ENCODE measurements at places on chromosomes 16 and 17.

DNA sequence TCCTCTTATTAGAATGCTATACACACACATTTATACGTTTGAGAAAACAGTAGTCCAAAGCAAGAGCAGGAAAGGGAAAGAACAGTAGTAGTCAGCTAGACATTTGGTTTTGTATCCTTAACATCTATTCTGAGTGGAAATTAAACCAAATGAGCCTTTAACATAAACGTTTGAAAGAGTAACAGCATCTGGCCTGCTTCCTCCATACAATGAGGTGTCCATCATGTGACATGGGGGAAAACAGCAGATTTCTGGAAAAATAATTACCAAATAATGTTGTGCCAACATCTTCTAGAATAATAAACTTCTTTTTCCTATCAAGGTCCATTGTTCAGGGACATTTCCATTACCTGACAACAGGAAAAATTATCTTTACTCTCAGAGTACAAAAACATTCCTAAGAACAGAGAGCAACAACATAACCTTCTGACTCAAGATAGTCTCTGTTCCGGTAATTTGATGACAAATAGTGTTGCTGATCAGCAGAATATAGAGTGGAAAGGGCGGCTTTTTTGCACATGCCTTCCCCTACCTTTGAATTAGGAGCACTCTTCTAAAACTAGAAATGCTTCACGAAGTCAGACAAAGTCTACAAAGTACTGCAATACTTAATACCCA is 20.2 kb downstream of the CYTH1 start:
- DNase-seq = no peak

DNA sequence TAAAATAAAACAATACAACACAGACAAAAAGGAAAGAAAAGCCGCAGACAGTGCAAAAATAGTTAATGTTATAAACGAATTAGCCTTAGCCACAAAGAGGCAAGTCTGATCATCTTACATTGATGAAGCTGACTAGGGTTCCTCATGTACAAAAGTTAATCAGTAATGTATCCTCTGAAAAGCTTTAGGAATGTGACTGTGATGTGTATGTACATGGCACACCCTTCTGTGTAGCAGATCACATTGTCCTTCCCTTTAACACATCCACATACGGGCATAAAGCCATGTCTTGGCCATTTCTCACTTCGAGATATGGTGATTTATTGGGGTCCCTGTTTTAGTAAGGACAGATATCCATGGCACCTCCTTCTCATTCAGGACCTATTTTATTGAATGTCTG is 1327.5 kb upstream of the CDH8 start:
- DNase-seq = no peak

DNA sequence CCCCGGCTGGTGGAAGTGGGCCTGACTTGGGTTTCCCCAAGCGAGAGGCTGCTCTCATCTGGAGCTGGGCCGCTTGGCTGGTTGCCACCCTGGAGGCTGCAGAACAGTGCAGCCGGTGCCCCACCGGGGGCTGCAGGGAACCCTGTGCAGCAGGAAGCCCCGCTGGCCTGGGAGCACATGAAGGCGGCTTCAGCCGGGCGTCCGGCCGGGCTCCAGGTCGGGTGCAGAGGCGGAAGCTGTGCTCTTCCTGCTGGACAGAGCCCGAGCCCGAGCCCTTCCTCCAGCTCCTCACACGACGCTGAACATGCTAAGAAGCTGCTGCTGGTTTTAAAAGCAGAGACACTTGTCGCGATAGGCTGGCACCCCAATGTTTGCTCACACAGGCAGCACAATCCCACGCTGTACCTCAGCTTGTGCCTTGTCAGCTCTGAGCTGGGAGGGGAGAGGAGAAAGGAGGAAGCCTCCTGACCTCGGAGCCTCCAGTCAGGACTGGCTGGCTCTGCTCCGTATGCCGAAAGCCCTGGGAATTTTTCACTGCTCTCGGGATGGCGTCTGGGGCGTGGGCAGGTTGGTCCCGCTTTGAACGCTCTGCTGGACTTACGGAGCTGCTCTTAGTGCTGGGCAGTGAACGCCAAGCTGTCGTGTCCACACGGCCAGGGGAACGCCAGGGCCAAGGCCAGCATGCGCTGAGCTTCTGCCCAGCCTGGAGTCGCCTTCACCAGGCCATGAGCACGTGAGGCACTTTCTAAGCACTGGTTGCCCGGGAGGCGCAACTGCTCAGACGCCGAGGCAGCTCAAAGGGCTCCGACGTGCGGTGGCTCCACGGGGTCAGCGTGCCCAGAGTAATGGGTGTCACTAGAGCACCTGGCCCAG is 8.8 kb downstream of the CDK5R1 start:
- no peak for DNase-seq

- DNase-seq = no peak
Observed at GRCh38 chr16:79599256-79599836, 1.2 kb downstream of the MAF start.

GRCh38 chr16:11367483-11367906 is 22.2 kb downstream of the RMI2 start:
- DNase-seq = no peak

DNA sequence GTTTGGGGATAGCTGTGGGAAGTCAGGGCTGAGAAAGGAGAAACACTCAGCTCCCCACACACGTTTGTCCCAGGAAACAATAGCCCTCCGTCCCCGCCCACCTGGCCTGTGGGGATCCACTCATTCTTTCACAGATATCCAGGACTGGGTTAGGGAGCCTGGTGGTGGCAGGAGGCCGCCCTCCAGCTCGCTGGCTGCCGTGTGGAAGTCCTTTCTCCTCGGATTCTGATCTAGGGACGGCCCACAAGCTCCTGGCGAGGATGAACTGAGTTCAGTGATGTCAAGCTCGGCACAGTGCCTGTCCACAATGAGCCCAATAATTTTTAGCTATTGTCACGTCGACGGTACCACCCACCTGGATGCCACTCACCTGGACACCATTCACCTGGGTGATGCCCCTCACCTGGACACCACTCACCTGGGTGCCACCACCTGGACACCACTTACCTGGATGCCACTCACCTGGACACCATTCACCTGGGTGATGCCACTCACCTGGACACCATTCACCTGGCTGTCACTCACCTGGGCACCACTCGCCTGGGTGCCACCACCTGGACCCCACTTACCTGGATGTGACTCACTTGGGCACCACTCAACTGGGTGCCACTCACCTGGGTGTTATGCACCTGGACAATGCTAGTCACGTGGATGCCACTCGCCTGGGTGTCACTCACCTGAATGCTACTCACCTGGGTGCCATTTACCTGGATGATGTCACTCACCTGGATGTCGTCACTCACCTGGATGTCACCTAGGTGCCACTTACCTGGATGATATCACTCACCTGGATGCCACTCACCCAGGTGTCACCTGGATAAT is 172.5 kb upstream of the FOXF1 start:
- DNase-seq = no peak

- DNase-seq = no peak
Observed at GRCh38 chr17:32941419-32942032, 13.6 kb downstream of the TMEM98 start.

- DNase-seq = no peak
Observed at GRCh38 chr17:55683550-55684315, 38.9 kb downstream of the TMEM100 start.

GRCh38 chr17:81832608-81833159 is 407 bp downstream of the MCRIP1 start:
- no peak for DNase-seq

GRCh38 chr17:35299135-35299534 is 56.3 kb downstream of the SLFN5 start:
- DNase-seq = peak; percentile 68

- DNase-seq = no peak
Observed at GRCh38 chr17:69593351-69593715, 178.8 kb downstream of the MAP2K6 start.

DNA sequence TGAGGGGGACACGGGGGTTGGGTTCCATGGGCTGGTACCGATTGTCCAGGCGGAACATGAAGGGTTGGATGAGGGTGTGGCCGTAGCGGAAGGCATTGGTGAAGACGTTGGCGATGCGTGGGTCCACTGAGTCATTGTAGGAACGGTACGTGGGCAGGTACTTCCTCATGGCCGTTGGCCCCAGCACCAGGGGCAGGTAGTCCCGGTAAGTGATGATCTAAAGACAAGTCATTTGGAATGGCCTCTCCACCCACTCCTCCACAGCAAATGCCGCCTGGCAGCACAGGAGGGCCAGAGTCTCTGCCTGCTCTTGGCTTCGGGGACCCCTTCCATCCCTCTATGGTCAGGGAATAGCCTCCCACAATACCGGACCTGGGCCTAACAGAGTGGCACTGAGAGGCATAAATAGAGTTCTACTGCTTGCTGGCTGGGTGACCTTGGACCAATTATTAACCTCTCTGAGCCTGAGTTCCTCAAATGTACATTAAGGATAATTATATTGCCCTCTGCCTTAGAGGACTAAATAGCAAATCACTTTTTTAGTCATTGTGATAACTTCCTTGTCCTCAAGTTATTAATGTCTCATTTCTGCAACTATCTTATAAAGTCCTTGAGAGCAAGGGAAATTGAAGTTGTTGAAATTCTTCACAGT is 7.2 kb downstream of the MPO start:
- no peak for DNase-seq

DNA sequence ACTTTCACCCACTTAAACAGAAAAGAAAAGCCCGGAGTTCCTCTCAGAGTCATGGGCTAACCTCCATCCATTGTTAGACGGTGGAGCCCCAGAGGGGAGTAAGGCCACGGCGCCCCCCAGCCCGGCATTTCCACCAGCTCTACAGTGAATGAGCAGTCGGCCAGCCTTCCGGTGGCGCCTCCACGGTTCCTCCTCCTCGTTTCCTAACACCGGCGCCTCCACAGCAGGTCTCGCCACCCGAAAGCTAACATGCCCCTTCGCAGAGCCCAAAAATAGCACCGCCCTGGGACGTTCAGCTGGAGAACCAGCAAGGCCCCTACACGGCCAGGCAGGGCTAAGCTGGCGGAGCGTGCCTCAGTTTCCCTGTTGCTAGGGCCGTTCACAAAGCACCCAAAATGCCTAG is 858 bp downstream of the MMD start:
- DNase-seq = no peak

GRCh38 chr17:81484195-81484979 is 28.2 kb downstream of the ACTG1 start:
- DNase-seq = no peak

DNA sequence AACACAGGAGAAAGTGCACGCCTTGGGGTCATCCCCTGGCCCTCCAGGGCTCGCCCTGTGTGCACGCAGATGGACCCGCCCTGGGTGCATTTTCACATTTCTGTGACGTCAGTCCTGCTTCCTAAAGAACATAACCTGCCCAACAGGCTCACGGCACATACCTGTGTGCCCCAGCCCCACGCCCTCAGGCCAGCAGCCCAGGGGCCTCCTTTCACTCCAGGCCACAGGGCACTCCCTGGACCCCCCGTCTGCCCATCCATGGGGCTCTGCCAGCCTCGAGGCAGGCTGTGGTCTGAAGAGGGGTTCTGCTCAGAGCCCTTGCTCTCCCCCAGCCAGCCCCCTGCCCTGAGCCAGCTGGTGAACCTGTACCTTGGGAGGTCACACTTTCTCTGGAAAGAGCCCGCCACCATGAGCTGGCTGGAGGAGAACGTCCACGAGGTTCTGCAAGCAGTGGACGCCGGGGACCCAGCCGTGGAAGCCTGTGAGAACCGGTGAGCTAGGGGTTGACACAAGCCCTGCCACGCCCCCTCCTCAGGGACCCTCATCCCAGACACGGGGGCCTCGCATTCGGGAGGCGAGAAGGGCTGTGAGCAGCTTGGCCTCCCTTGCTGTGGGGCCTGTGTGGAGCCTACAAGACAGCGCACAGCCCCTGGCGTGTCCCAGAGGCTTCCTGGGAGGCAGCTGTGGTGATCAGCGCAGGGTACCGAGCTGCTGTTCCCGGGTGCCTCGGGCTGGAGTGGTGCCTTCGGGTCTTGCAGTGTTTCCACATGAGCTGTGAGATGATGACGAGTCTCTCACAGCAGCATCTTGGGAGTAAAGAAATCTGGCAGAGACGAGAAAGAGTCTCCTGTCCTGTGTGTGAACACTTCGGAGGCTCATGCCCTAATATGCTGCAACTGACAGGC is 13.8 kb upstream of the MC1R start:
- no peak for DNase-seq

DNA sequence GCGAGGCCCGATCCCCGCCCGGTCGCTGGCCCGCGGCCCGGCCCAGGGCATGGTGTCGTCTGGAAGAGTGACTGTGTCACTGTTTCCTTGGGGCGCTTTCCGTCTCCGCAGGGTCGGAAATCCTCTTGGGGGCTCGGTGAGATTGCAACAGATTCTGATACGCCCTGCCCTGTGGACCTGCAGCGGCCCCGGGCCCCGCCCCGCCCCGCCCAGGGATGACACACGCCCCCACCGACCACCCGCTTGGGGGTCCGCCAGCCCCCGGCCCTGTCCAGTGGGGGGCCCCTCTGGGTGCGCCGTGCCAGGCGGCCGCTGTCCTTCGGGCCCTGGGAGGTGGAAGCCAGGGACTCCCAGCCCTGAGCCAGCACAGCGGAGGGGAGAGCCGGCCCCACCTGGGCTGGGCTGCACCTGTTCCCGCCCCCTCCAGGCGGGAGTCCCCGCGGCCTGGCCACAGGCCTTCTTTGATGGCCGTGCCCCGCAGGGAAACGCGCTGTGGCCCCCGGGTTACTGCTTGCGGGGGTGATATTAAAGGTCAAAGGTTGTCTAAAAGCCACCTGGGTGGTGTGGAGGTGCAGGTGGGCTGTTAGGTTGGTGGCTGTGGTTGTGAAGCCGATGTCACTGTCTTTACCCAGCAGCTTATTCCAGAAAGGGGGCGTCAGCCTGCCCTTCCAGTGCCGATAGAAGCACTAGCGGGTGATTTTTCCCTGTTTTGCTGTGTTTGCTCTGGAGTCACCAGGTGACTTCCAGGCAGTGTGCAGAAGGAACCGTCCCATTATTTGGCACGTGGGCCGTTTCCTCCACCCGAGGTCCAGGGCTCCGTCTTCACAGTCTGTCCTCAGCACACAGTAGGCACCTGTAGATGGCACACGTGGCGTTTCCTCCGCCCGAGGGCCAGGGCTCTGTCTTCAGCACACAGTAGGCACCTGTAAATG is 752 bp downstream of the TBC1D24 start:
- DNase-seq = no peak

GRCh38 chr17:50798424-50799288 is 31.3 kb upstream of the ANKRD40CL start:
- peak; percentile 43 for DNase-seq

GRCh38 chr17:76050538-76051467 is 21.5 kb downstream of the SRP68 start:
- peak; percentile 39 for DNase-seq

DNA sequence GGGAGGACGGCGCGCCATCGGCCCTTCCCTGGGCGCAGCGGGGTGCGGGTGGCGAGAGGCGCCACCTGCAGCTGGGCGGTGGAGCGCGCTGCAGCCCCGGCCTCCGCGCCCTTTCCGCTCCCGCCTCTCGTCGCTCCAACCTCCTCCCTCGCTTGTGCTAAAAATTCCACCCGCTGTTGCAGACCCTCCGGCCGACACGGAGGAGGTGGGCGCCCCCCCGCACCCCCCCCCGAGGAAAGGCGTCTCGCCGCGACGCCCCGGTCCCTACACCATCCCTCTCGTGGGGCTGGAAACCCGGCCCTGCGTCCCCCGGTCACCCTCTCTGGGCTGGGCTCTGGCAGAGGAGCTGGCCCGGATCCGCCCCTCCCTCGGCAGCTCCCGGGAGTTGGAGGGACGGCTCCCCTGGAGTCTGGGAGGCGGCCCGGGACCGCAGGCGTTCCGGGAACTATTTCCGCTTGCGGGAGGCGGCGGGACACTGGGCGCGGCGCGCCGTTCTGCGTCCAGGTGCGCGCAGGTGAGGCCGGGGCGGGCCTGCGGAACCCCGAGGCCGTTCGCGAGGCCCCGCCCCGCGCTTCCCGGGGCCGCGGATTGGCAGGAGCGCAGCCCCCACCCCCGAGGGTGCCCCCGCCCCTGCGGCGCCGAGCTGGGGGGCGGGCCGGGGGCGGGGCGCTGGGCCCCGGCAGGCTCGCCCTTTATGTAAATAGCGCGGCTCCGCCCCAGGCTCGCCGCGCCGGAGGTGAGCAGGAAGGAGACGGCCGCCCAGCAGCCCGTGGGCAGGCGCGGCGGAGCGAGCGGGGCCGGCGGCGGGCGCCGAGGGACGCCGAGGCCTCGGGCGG is at the start of gene LLGL2:
LLGL2 (plus strand) TSS at position 728 of the 836 bp plus-strand sequence. CDS start 17,730 bp downstream, outside the sequence.
- DNase-seq = peak; percentile 58

Data from epithelial cell of prostate (primary cell).